IPS DF 6.9 (cell line): ENCODE measurements at places on chromosomes 6 and 20.

GRCh38 chr6:144090384-144090783 lies 5.0 kb downstream of the SF3B5 start:
- H3K4me3 ChIP-seq: no peak overlapping the region
- H3K4me1 ChIP-seq: peaks cover 2% of the 10 kb centered on the region; the same call in 1 of the 2 replicates
- H3K27me3 ChIP-seq: no peaks in the 10 kb centered on the region
- DNase-seq: no peak
- H3K27ac ChIP-seq: no peak overlapping the region

- DNase-seq: peak; percentile 41
- no peak overlapping the region for H3K4me3 ChIP-seq
- H3K36me3 ChIP-seq: no peaks in the 10 kb centered on the region
- H3K27ac ChIP-seq: no peak overlapping the region
- H3K27me3 ChIP-seq: no peaks in the 10 kb centered on the region
Measured at GRCh38 chr20:45545754-45546453, 1.3 kb downstream of the EPPIN start.

DNA sequence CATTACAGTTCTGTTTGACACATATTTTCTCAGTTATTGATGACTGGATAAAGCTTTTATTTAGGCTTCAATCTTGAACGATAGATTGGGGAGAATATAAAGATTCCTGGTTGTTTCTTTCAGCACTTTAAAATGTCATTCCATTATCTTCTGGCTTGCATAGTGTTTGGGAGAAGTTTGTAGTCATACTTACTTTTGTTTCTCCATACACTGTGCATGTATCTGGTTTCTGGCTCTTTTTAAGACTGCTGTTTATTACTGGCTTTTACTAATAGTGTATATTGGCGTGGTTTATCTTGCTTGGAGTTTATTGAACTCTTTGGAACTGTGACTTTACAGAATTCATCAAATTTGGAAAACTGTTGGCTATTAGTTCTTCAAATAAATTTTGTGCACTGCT lies 49.2 kb downstream of the RGS17 start:
- no peaks in the 10 kb centered on the region for H3K36me3 ChIP-seq
- H3K4me1 ChIP-seq: no peaks in the 10 kb centered on the region
- no peaks in the 10 kb centered on the region for H3K27me3 ChIP-seq
- no peak overlapping the region for H3K4me3 ChIP-seq

DNA sequence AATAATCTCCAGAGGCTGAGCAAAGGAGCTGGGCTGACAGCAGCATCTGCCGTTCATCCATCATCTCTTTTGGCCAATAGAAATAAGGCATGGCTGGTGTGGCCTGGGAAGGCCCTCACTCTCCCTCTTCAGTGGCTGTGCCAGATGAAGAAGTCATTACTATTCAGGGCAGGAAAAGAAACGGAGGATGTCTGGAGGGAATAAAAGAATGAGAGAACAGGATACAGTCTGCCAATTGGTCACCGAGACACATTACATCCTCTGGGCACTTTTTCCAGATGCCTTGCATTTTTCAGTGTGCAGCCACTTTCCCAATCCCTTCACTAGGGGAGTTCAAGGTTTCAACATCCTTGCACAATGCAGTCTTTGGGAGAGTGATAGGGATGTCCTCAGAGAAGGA lies 32.2 kb upstream of the VGLL2 start:
- H3K27ac ChIP-seq: no peak overlapping the region
- no peak overlapping the region for H3K4me3 ChIP-seq
- no peaks in the 10 kb centered on the region for H3K27me3 ChIP-seq
- H3K36me3 ChIP-seq: no peaks in the 10 kb centered on the region

GRCh38 chr6:30590509-30590908 lies 19.3 kb downstream of the ABCF1 start:
- no peaks in the 10 kb centered on the region for H3K4me1 ChIP-seq
- no peak overlapping the region for H3K27ac ChIP-seq
- no peak overlapping the region for H3K4me3 ChIP-seq

- no peak overlapping the region for H3K27ac ChIP-seq
- no peak overlapping the region for H3K4me3 ChIP-seq
- no peaks in the 10 kb centered on the region for H3K4me1 ChIP-seq
- H3K27me3 ChIP-seq: no peaks in the 10 kb centered on the region
- H3K36me3 ChIP-seq: no peaks in the 10 kb centered on the region
Measured at GRCh38 chr6:19013026-19013705, 626.0 kb downstream of the RNF144B start.

DNA sequence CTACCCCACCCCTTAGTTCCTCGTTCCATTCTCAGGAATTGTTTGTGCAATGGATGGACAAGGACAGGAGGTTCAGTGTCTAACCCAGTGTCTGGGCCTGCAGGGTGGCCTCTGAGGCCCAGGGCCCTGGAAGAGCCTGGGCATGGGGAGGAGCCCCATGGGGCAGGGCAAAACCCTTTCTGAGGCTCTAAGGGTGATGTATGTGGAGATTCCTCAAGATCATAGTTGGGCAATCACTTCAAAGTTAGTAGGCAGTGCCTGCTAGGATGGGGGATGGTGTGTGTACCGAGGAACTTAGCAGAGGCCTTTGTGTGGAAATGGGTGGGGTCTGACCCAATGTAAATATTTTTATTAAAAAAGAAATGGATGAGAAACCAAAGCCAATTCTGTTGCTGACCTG lies 6.7 kb upstream of the C2 start:
- H3K36me3 ChIP-seq: no peaks in the 10 kb centered on the region
- H3K4me3 ChIP-seq: no peak overlapping the region
- no peaks in the 10 kb centered on the region for H3K27me3 ChIP-seq
- H3K4me1 ChIP-seq: no peaks in the 10 kb centered on the region
- no peak overlapping the region for H3K27ac ChIP-seq

DNA sequence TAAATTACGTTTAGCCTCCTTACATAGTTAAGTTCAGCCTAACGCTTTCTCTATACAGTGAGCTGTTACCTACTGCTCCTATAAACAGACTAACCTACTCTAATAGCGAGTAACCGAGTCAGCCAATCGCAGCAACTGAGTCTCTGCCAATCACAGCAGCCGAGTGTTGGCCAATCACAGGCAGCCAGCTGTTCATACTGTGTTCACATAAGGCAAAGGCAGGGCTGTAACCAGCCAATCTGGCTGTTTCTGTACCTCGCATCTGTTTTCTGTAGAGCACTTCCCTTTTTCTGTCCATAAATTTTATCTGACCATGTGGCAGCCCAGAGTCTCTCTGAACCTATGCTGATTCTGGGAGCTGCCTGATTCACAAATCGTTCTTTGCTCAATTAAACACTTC lies 263.9 kb upstream of the JARID2 start:
- H3K4me1 ChIP-seq: no peaks in the 10 kb centered on the region
- H3K27ac ChIP-seq: no peak overlapping the region
- H3K4me3 ChIP-seq: no peak overlapping the region
- H3K27me3 ChIP-seq: no peaks in the 10 kb centered on the region
- DNase-seq: no peak

DNA sequence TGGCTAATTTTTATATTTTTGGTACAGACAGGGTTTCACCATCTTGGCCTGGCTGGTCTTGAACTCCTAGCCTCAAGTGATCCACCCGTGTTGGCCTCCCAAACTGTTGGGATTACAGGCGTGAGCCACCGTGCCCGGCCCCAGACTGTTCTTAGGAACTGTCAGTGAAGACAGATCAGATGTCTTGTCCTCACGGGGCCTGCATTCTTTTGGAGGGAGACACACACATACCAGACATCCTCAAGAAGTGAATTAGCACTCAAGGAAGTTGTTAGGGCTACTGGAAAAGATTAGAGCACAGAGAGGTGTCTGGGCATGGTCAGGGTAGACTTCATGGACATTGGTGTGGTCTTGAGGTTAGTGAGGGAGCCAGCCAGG lies 10.3 kb upstream of the LPIN3 start:
- H3K4me3 ChIP-seq: no peak overlapping the region
- H3K4me1 ChIP-seq: no peaks in the 10 kb centered on the region
- H3K27me3 ChIP-seq: no peaks in the 10 kb centered on the region
- no peak for DNase-seq

DNA sequence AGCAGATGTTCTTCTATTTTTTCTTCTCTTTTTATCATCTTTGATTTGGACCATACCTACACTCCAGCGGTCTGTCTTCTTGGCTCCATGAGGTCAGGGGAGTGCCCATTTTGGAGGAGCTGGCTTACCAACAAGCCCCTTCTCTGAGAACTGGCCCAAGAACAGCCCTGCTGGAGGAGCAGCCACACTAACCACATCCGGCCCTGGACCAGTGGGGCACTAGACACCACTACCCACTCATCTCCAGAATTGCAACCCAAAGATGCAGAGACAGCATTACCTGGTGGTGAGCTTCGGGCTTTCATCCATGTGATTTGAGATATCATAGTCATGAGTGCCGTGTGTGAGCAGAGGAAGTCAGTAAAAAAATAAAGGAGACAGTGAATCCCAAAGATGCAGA lies 599.4 kb upstream of the CDH4 start:
- no peak overlapping the region for H3K27ac ChIP-seq
- H3K27me3 ChIP-seq: no peaks in the 10 kb centered on the region
- H3K4me1 ChIP-seq: no peaks in the 10 kb centered on the region
- no peak overlapping the region for H3K4me3 ChIP-seq
- DNase-seq: no peak

DNA sequence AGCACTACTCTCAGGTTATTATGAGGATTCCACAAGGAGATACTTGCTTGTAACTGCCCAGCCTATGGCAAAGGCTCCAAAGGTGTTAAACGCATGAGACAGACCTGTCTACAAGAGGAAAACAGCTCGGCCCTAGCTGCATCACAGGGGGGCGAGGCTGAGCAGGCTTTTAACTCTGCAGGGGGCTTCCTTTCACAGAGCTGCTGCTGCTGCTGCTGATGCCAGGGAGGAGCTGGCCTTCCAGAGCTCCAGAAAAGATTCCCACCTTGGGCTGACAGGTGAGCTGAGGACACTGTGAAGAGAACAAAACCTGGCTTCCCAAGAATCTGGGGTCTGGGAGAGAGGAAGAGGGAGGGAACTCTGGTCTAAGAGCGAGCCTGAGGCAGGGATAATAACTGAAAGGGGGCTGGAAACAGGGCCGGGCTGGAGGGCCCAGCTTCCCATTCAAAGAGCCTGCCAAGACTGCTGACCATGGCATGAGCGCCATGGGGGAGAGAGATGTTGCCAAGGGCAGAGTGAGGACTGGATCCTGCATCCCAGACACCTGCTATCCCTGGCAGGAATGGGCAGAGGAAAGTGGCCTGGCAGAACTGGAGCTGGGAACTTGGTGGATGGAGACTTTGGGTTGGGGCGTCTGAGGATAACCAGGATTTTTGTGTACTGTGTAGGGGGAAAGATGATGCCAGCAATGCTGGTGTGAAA lies 211.1 kb upstream of the LRFN2 start:
- H3K36me3 ChIP-seq: no peaks in the 10 kb centered on the region
- H3K27me3 ChIP-seq: no peaks in the 10 kb centered on the region
- H3K4me3 ChIP-seq: no peak overlapping the region
- DNase-seq: no peak

DNA sequence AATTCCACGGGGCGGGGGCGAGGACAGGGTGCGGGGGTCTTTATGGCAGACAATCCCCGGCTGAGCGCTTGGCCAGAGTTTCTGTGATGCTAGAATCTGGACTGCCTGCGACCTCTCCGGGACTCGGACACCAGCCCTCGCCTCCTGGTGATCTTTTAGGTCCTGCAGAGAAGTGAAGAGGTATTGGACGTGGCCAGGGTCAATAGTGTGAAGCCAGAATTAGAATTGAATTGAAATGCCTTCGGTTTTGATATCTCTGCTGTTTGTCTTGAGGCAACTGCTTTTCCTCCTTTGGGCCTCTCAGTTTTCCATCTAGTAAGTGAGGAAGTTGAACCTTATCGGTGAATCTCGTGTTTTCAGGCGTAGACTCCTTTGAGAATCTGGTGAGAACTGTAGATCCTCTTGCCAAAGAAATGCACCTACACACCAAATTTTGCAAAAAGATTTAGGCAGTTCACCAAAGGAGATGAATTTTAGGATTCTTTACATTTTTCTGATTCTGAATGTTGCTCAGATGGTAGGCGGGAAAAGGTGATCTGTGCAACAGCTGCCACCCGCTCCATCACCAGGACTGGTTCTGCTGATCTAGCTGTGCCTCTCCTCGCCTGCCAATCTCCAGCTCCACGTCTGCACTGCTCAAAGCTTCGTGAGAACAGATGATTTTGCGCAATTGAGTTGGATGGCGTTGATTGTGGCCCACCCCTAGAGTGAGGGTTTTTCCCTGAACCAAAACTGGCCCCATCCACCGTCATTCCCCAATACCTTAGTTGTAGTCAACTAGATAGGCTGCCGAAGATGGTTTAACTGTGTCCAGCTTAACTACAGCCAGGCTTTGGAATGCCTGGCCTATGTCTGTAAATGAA lies 837 bp upstream of the OSER1 start:
- H3K27me3 ChIP-seq: no peaks in the 10 kb centered on the region
- no peaks in the 10 kb centered on the region for H3K36me3 ChIP-seq
- no peak overlapping the region for H3K27ac ChIP-seq
- H3K4me1 ChIP-seq: no peaks in the 10 kb centered on the region
- peak overlapping the region; percentile 85; the same call in 1 of the 2 replicates for H3K4me3 ChIP-seq

GRCh38 chr6:97645757-97646156 lies 362.7 kb upstream of the MMS22L start:
- H3K27me3 ChIP-seq: no peaks in the 10 kb centered on the region
- H3K27ac ChIP-seq: no peak overlapping the region
- H3K4me3 ChIP-seq: no peak overlapping the region

- H3K36me3 ChIP-seq: no peaks in the 10 kb centered on the region
- no peaks in the 10 kb centered on the region for H3K4me1 ChIP-seq
- H3K27ac ChIP-seq: no peak overlapping the region
- no peaks in the 10 kb centered on the region for H3K27me3 ChIP-seq
- no peak overlapping the region for H3K4me3 ChIP-seq
Measured at GRCh38 chr6:5167501-5167900, 82.4 kb downstream of the PPP1R3G start.

DNA sequence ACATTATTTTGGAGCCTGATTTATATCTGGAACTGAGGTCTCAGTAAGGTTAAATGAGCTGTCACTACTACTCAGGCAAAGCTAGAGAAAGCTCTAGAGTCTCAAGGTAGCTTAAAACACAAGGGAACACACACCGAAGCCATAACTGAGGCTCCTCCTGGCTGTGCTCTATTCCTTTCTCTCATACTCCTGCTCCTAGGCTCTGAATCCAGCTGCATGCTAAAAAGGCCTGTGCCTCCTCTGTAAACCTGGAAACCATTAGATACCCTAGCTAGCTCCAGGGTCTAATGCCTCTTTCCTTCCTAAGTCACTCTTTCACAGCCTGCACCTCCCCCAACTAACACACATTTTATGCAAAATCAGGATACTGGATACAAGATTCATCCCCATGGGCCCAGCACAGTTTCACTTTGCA lies 17.1 kb downstream of the RIPOR2 start:
- no peak for DNase-seq
- no peak overlapping the region for H3K4me3 ChIP-seq
- H3K27me3 ChIP-seq: no peaks in the 10 kb centered on the region

- H3K4me1 ChIP-seq: no peaks in the 10 kb centered on the region
- H3K36me3 ChIP-seq: no peaks in the 10 kb centered on the region
- no peak for DNase-seq
- no peak overlapping the region for H3K4me3 ChIP-seq
- no peak overlapping the region for H3K27ac ChIP-seq
Measured at GRCh38 chr6:43833223-43833995, 63.4 kb downstream of the VEGFA start.
